ENCODE measurements at places on chromosomes 2 and 18.

DNA sequence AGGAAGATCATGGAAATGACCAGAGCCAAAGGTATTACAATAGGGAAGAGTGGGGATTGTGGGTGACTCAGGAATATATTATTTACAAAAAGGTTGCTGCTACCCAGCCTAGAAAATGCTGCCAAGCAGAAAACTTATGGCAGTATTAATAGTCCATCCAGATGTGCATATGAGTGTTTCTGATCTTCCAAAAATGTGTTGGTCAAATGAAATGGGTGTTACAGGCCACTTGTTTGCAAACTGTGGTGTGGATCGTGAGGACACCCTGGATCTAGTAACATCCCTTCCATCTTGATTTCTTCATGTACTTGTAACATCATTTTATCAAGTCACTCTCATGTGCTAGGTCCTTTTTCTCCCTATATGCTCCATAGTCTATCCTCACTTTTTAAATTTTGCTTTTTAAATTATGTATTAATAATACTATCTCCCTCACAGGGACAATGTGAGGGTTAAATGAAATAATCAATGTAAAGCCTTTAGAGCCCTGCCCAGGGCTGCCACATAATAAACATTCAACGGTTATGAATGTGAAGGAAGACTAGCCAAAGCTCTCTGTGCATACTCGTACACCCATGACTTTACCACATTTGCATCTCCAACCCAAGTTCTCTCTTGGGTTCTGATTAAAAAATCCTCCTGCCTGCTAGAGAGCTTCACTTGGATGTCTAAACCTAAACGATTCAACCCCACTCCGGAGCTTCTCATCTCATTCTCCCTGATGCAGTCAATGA is 18.5 kb downstream of the CD226 start:
- DNase-seq, result no peak

GRCh38 chr2:241967467-241968144 is 98.1 kb downstream of the RTP5 start:
- no peak for DNase-seq

- DNase-seq, result no peak
Observed at GRCh38 chr2:78353168-78353567, 672.3 kb upstream of the REG3G start.

DNA sequence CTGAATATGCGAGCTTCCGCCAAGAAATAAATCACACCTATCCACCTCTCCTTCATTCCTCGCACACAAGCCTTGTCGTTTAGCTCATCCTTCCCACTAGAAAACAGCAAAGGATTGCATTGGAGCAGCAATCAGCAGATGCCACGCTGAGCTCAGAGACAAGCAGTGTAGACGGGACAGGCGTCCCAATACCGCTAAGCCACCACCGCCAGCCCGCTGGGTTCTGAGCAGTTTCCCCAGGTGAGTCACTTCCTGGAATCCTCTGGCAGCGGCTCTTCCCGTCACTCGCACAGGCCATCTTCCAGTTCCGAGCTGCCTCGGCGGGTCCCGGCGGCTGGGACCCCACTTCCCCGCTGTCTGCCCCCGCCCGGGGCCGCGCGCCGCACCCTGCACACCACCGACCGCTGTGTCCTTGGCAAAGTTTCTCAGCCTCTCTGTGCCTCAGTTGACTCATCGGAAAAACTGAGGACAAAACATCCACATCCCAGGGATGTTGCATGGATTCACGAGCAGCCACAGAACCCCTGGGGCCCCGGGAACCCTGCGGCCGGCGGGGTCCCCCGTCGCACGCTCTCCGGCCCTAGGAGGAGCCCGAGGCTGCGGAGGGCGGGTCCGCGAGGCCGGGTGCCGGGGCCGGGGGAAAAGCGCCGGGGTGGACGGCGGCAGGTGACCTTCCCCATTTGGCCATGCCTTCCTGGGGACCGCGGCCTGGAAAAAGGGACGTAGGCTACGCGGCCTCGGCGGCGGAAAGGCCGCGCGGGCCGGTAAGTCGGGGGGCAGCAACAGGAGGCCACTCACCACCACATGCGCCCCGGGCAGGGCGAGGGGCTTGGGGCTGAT is 573 bp downstream of the KDSR start:
- peak; percentile 65 for DNase-seq

- DNase-seq, result no peak
Observed at GRCh38 chr18:78169174-78169864, 810.3 kb upstream of the SALL3 start.

DNA sequence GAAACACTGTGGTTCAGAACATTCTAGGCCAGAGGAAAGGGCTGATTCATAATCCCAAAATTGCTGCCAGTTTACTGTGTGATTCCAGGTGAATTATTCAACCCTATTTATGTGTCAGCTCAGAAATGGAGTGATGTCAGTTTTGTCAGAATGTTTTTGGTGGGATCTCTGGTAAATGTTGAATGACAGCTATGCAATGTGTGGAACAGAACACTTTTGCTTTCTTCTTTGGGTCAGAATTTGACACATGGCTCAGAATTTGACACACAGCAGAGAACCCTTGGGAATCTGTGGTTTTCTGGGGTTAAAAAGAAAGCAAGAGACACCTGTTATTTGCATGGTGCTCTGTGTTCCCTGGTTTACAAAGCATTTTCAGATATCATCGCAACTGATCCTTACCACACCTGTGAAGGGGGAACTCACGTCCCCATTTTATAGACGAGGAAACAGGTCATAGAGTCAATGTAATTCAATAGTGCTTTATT is 1.6 kb upstream of the MTA3 start:
- DNase-seq, result no peak

GRCh38 chr2:150383587-150383986 is 103.9 kb downstream of the RND3 start:
- no peak for DNase-seq

DNA sequence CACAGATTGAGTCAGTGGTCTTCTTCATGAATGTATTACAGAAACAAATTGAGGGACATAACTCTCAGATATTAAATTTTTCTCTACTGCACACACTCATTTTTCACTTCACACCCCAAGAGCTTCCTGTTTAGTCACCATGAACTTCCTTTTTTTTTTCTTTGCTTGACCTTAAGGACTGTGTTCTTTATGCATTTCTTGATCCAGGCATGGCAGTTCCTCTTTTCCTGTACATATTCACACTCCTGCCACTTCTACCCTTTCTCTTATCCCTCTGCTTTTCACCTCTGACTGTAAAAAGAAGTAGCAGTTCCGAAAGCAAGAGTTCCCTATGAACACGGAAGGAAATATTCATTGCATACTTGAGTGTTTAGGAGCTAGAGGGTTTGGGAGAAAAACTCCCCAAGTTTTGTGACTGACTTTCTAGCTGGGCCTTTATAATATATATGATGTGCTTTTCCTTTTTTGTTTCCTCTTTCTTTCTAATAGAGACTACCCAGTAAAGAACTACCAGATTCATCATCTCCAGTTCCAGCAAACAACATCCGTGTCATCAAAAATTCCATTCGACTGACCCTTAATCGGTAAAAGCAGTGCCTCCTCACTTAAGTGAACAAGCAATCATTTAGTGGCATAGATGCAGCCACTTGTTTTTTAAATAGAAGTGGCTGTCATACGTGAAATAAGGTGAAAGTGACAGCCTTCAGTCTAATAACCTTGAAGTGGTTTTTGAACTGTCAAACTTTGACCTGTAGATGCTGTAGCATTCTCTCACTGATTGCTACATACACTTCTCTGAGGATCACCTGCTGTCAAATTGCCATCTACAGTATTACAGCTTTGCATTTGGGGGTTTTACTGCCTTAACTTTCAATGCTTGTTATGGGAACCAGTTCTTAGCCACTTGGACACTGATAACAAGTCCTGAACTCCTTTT is 40.8 kb downstream of the PAPOLG start:
- DNase-seq, result no peak

GRCh38 chr2:198901894-198902293 is 555.8 kb downstream of the SATB2 start:
- no peak for DNase-seq

- peak; percentile 67 for DNase-seq
Observed at GRCh38 chr2:119545754-119546446, 1.7 kb downstream of the CFAP221 start.

- no peak for DNase-seq
Observed at GRCh38 chr2:143697744-143698143, 568.5 kb downstream of the ARHGAP15 start.

DNA sequence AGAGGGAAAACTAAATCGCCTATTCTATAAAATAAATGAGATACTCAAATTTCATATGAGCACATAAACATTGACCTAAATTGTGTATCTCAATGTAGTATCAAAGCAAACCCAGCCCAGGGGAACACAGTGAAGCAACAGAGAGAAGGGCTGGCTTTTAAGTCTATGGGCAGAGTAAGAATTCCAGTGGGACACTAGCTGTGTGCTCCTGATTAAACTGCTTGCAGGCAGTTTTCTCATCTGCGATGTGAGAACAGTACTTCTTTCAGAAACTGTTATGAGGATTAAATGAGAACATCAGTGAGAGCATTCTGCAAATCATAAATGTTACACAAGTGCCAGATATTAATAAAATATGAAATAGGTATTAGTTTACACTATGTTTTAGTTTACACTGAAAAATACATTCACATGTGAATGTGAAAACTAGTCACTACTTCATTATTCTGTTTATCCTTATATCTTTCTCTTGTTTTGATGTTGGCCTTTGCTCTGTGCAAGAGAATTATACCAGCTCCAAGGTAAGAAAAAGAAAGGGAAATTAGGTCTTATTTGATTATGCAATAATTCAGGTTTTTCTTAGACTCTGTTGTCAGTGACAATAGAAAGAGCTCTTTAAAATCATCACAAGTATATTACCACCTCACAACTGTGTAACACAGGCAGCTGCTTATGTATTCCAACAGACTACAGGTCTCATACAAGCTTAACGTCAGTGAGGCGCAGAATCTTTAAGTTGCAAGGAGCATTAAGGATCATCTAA is 47.5 kb downstream of the GAREM1 start:
- no peak for DNase-seq

DNA sequence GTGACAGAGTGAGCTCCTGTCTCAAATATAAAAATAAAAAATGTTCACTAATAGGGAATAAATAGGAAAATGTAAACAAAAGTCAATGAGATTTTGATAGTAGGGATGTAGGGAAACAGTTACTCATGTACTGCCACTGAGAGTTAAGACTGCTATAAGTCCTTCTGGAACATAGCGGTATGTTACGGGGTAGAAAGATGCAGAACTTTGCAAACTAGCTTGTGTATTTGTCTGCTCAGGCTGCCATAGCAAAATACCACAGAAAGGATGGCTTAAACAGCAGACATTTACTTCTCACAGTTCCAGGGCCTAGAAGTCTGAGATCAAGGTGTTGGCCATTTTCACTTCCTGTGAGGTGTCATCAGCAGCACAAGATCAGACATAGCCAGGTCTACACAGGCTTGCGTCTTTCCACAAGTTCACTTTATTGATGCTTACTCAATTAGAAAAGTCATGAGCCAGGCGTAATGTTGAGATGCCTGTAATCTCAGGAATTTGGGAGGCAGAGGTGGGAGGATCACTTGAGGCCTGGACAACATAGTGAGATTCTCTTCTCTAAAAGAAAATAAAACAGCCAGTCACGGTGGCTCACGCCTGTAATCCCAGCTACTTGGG is 8.8 kb downstream of the TXNDC2 start:
- no peak for DNase-seq

DNA sequence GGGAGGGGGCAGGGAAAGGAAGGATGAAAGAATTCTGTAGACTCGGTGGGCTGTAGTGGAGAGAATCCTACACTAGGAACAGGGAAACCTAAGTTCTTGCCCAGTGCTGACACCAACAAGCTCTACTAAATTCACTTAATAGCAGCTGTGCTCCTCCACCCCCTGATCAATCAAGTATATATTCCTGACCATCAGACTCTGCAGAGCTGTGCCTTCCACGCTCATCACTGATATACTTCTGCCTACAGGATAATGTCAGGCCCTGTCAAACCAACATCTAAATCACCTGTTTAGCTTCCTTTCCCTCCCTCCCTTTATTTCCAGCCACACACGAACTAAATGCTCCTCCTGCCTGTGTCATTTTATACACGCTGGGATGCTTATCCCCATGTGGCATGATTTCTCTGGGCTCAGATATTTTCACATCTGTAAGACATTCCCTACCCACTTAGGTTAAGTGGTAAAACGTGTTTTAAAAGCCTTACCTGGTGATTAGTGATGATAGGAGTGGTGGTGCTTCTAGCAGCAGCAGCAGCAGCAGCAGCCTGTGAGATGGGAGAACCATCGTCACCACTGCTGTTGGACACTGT is 301.9 kb downstream of the LRRTM1 start:
- no peak for DNase-seq

DNA sequence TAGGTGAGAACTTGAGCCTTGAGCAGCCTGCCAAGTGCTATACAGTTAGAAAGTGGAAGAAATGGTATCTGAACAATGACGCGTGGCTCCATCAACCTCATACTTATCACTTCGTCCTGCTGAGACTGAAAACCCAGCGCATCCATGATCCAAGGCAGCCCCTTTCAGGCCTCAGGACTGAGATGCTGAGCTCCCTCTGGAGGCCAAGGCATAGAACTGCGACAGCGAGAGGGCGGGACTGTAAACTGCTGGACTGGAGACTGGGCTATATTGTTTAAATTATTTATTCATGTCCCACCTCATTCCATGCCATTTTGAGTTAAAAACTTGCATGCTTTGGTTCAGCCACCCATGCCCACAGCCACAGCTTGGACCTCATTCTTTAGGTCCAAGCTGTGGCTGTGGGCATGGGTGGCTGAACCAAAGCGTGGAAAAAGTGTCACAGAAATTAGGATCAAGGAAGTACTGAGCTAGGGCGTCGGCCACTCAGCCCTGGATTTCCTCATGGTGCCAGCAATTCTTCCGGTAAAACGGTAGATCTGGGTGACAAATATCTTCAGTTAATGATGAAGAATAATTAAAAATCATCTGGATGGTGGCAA is 195.5 kb downstream of the L3MBTL4 start:
- DNase-seq, result peak; percentile 49

DNA sequence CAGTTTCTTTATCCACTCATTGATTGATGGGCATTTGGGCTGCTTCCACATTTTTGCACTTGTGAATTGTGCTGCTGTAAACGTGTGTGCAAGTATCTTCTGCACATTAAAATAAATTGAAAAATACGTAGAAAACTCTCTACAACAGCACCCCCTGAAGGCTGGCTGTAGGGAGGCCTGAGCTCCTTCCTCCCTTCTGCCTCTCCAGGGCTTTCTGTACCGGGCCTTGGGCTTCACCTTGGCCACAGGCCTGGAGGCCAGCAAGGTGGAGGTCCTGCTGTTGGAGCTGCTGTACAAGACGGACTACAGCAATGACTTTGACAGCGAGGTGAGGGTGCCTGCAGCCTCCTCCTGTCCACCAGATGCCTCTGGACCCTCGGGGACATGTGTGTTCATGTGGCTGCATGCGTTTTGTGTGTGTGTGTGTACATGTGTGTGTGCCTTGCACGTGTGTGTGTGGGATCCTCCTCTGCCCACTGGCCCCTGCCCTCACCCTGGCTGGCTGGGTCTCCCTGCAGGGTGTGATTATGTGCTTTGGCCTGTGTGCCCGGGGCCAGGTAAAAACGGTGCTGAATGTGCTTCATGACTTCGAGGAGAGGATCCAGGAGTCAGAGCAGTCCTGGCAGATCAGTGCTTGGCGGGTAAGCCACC is 29.2 kb downstream of the MROH2A start:
- no peak for DNase-seq

GRCh38 chr18:58038063-58038462 is 6.0 kb upstream of the NEDD4L start:
- no peak for DNase-seq

GRCh38 chr2:26582890-26583289 is 58.3 kb downstream of the CIB4 start:
- DNase-seq, result no peak

Data from AG10803 (cell line).